ENCODE measurements at places on chromosomes 2 and 18.

GRCh38 chr2:98191883-98192282 is 104.9 kb downstream of the VWA3B start:
- no peak for DNase-seq

DNA sequence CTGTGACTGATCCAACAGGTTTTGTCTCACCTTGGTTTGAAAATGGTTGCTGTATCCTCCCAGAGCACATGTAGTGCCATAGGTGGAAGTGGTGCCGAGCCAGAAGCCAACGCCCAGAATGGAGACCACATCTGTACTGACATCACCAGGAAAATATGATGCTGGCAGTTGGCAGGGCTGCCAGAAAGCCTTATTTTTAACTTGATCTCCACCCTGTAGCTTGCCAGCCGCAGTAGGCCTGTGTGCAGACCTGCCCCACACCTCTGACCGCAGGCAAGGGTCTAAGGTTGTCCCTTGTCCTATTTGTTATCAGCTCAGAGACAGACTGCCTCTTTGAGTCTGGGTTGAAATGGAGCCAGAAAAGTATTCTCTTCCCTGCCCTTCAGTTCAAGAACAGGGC is 123.5 kb upstream of the EML6 start:
- no peak for DNase-seq

GRCh38 chr2:202418027-202418426 is 41.9 kb downstream of the BMPR2 start:
- DNase-seq, result no peak

- DNase-seq, result no peak
These were observed 53.6 kb upstream of the AFF3 start for GRCh38 chr2:100195942-100196341.

- no peak for DNase-seq
These were observed 113.7 kb upstream of the NRP2 start for GRCh38 chr2:205568620-205569019.

- DNase-seq, result no peak
These were observed 38.6 kb downstream of the SS18 start for GRCh38 chr18:26051843-26052242.

DNA sequence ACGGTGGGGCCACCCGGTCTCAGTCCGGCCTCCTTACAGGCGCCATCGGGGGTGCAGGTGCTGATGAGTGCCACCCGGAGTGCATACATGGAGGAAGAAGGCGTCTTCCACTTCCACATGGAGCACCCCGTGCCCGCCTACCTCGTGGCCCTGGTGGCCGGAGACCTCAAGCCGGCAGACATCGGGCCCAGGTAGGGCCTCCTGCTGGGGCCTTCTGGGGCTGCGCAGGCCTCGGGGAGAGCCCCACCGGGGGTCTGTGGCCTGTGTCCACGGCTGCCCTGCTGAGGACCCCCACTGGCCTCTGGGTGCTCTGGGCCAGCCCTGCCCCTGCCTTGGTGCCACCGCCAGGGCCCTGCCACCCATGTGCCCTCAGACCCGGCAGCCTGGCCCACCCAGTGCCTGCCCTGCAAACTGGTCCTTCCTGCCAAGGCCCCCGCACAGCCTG is 4.8 kb downstream of the RNPEPL1 start:
- DNase-seq, result no peak

GRCh38 chr2:47239119-47239969 is 84.2 kb upstream of the STPG4 start:
- DNase-seq, result no peak

DNA sequence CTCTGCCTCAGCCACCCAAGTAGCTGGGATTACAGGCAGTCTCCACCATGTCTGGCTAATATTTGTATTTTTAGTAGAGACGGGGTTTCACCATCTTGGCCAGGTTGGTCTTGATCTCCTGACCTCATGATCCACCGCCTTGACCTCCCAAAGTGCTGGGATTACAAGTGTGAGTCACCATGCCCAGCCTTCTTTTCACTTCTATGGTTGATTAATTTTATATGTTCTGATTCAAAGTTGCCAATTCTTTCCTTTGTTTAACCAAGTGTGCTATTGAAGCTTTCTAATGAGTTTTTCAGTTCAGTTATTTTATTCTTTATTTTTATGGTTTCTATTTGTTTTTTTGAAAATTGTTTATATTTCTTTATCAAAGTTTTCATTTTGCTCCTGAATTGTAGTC is 133.1 kb upstream of the KCNJ3 start:
- DNase-seq, result no peak

GRCh38 chr2:61536180-61536571 is 2.0 kb downstream of the XPO1 start:
- DNase-seq, result no peak

DNA sequence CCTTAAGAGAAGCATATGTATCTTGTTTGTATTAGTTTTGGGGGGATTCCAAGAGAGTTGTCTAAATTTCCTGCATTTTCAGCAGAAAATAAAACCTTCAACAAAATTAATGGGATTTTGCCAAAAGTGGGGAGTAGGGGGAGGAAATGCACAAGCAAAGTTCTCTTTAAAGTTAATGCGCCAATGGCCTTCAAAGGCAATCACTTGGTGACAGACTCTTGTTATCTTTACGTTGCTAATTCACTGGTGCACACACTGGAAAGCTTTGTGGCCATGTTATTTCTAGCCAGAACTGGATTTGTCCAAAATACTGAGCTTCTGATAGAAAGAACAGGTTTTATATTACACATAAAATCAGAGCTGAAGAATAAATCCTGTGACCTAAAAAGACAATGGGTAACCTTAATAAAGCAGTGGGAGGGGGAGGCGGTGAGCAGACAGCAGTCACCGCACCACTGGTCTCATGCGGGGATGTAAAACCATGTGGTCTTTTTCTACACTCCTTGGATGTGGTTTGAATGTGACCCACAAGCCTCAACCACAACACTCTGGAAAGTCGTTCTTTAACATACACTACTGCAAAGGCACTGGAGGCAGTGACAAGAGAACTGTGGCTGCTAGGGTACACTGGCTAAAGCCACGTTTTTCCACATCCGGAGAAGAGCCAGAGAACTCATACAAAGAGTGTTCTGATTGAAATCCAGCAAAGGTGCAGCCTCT is 176.9 kb upstream of the SMAD7 start:
- no peak for DNase-seq

DNA sequence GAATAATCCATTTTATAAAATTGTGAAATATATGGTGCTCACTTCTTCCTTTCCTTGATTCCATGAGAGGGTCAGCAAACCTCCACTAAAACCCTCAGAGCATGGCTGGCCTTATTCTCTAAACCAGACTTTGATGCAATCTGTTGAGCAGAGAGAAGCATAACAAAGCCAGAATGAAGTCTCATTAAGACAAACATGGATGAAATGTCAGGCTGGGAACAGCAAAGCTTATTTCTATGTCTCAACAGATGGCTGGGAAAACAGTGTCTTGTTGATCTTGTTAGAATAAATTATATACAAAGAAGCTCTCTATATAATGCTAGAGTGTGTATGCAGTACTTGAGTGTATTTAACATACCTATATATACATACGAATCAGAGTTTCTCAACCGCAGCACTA is 227.1 kb upstream of the LYPD1 start:
- DNase-seq, result no peak

- peak; percentile 81 for DNase-seq
These were observed 209.4 kb upstream of the TRIB2 start for GRCh38 chr2:12507295-12507694.

DNA sequence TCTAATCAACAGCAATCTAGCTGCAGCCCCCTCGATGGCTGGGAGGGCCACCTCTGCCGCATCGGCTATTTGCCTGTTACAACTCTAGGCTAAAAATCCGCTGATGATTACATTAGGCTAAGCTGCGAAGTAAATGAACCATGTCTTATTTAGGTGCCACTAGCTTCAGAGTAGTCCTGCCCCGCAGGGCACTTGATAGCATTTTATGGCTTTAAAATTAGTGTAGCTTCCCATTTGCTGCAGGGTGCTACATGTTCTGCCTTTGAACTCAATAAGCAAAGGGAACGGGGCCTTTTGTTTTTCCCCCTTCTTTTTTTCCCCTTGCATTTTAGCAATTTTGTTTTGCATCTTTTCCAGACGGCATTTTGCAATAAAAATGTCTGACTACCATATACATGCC is 270.2 kb downstream of the GBX2 start:
- DNase-seq, result no peak

DNA sequence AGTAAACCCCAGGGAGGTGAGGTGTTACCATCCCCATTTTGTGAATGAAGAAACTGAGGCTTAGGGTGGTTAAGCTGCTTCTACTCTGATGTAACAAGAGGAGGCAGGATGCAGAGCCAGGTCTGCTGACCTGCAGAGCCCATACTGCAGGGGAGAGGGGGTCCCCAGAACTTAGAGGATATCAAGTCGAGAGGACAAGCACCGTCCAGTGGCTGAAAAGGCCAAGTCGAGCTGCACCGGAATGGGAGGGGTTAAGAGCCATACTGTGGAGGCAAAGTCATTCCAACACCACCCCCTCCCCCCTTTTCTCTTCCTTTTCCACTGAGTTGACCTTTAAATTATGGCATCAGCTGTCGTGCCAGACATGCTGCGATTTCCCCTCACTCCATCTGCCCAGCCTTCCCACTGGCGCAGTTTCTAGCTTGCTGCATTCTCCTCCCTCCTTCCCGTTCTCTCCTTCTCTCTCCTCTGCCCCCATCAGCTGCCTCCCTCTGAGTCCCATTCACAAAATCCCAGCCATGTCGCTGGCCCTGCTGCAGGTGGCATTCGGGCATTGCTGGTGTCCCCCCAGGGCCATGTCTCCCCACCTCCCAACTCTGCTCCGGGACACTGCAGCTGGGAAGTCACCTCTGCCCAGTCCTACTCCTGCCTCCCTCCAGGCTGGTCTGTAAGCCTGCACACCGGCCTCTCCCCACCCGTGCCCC is 346.9 kb downstream of the DYSF start:
- no peak for DNase-seq

- DNase-seq, result no peak
These were observed 90.1 kb downstream of the ACKR3 start for GRCh38 chr2:236659758-236660150.

DNA sequence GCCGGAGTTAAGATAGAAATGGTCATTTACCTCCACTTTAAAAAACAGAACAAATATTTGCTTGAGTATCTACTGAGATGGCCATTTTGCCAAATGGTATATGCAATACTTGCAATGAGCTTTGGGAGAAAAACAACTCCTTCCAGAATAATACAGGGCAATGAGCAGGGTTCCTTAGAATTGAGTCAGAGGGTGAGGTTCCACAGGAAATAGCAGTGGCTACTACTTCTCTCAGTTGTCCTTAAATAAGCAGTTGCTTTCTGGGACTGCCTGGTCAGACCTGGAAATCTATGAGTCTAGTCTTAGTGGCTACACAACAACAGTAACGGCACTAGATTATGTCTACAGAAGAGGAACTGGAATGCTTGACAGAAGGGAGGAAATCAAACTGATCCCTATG is 80.9 kb upstream of the CCDC85A start:
- no peak for DNase-seq

DNA sequence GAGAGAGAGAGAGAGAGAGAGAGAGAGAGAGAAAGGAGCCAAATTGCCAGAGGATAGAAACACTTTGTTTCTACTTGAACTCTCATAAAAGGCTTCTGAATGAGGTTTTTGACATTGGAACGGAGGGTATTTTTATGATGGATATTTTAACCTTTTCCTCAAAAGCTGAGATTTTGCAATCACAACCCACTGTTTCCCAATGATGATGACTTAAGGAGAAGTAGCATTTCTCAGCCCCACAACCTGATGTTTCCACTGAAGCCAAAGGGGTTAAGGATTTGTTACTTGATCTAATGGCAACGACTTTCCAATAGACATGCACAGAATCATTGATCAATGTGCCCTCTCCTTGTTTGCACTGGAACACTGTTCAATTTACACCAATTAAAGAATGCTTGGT is 67.1 kb upstream of the POU3F3 start:
- DNase-seq, result no peak

GRCh38 chr18:57906852-57907251 is 103.7 kb upstream of the ATP8B1 start:
- DNase-seq, result no peak

DNA sequence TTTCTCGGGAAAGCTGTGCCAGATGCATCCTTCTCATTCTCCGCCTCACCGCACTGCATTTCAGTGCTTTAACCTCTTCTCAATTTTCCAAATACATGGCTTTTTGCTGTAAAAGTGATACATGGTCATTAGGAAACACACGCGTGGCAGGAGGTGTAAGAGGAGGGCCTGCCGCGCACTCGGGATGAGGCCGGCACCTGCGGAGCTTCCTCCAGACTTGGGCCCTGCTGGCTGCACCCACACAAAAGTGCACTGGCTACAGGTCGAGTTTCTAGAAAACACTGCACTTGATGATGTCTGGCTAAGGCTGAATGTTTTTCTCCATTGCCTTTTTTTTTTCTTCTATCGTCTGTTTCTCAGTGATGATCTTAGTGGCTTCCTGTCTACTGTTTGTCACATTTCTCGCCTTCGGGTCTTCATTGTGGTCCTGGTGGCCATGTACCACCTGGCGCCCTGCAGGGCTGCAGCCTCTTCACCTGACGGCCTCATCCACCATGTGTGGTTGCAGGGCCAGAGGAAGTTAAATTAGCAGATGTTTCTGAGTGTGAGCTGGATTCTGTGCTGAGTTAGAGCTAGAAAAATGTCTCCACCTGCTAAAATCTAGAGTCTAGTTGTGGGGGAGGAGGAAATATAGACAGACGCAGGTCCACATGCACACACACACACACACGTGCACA is 7.6 kb downstream of the KCNG2 start:
- DNase-seq, result no peak

DNA sequence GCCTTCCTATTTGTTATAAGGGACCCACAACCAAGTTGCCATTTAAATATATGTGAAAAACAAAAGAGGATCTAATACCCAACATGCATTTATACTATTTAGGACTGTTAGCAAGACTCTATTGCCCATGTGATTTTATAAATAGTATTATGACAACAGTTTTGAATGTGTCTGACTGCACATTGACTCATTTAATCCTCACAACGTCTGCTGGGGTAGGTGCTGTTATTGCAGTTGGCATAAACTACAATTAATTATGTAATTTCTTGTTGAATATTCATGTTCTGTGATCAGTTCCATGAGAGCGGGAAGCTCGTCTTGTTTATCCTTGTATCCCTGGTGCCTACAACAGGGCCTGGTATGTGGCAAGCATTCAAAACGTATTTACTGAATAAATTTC is 53.7 kb downstream of the SH2D6 start:
- DNase-seq, result no peak

DNA sequence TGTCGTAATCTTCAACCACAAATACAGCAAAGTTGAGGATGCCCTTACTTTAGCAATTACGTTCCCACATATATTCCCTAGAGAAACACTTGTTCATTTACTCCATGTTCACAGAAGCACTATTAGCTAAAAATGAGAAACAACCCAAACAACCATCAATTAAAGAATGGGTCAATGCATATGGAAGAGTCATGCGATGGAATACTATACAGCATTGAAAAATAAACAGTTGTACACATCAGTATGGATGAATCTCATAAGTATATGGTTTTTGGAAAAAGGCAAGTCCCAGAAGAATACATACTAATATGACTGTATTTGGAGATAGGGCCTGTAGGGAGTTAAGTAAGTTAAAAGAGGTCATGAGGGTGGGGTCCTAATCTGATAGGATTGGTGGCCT is 6.3 kb downstream of the GPR148 start:
- no peak for DNase-seq
